Fibroblast of villous mesenchyme (primary cell): ENCODE measurements at places on chromosomes 11 and 22. TPM values are rescaled to one million over a fixed set of nuclear protein-coding genes. Genes with fewer than 3 reads are reported as not detected.

The NXPE4 gene
- not detected in 2 replicates for total RNA-seq

The BCO2 gene
- total RNA-seq, result 0.97 and 3.0 TPM in 2 replicates

The OR2AT4 gene
- not detected in 2 replicates for total RNA-seq

The SLC22A25 gene
- not detected in 2 replicates for total RNA-seq

The DEAF1 gene
- total RNA-seq, result 33.7 and 33.8 TPM in 2 replicates

The TPST2 gene
- 25.0 and 33.2 TPM in 2 replicates for total RNA-seq

The SAA1 gene
- 0.43 TPM in 1 of 2 replicates, not detected in the other for total RNA-seq

The TPH1 gene
- total RNA-seq, result under 0.01 TPM in 2 replicates

The POU2AF1 gene
- total RNA-seq, result not detected in 2 replicates

The PLEKHB1 gene
- total RNA-seq, result under 0.01 TPM in 1 of 2 replicates, not detected in the other

The C22orf23 gene
- 0.32 TPM in 1 of 2 replicates, not detected in the other for total RNA-seq

The IL17REL gene
- total RNA-seq, result under 0.01 TPM in 1 of 2 replicates, not detected in the other

The UCP3 gene
- total RNA-seq, result 1.3 and 1.7 TPM in 2 replicates

The RBM4B gene
- total RNA-seq, result 15.8 and 27.2 TPM in 2 replicates

The KLHL35 gene
- total RNA-seq, result 1.3 and 3.2 TPM in 2 replicates

The KRTAP5-2 gene
- not detected in 2 replicates for total RNA-seq

The IGLL1 gene
- total RNA-seq, result not detected in 2 replicates

The STK33 gene
- total RNA-seq, result 2.9 and 5.6 TPM in 2 replicates

The MRGPRX4 gene
- total RNA-seq, result not detected in 2 replicates

The PTGDR2 gene
- total RNA-seq, result under 0.01 TPM in 1 of 2 replicates, not detected in the other

The ACAD8 gene
- total RNA-seq, result 14.5 and 16.4 TPM in 2 replicates

The OR5B17 gene
- not detected in 2 replicates for total RNA-seq

The CHADL gene
- total RNA-seq, result 0.43 and 0.64 TPM in 2 replicates

The BIK gene
- total RNA-seq, result 0.86 TPM in 1 of 2 replicates, not detected in the other

The TIGD3 gene
- under 0.01 TPM in 1 of 2 replicates, not detected in the other for total RNA-seq

The C11orf97 gene
- total RNA-seq, result not detected in 2 replicates

The SYT8 gene
- under 0.01 TPM in 1 of 2 replicates, not detected in the other for total RNA-seq

The CELF1 gene
- 124 and 128 TPM in 2 replicates for total RNA-seq

The ART1 gene
- not detected in 2 replicates for total RNA-seq

The JAML gene
- total RNA-seq, result not detected in 2 replicates

The TAF1D gene
- total RNA-seq, result 111 and 181 TPM in 2 replicates

The KCNJ11 gene
- not detected in 2 replicates for total RNA-seq
